ENCODE measurements at places on chromosomes 2 and 18.

DNA sequence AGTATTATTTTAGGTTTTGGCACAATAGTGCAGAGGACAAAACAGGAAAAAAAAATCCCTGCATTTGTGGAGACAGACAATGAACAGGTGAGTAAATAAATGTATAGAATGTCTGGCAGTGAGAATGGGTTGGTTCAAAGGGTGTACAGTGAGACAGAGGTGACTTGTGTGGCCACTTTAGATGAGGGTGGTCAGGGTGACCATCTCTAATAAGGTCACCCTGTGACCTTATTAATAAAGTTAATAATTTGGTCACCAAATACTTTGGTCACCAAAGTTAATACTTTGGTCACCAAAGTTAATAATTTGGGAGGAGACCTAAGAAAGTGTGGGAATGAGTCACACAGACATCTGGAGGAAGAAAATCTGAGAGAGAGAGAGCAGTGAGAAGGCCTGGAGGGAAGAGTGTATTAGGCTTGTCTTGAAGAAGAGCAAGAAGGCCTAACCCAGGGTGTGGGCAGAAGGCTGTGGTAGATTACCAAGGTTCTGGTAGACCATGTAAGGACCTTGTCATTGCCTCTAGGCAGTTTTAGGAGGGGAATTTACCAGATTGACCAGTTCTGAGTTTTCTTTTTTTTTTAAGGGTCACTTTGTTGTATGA is 1368.4 kb upstream of the CELF4 start:
- DNase-seq, result no peak

DNA sequence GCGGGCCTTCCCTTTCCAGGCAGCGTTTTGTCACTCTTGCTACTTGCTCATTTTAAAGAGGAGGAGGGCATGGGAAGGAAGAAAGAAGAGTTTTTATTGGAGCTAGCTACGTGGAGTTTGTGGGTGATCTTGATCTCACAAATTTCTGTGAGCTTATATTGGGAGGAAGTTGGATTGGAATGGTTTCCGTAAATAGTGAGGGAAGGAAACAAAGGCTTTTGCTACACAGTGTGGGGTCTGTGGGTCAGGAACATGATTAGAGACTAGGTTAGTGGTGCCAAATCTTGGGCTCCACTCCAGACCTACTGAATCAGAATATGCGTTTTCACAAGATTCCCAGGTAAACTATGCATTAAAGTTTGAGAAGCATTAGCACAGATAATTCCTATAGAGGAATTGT is 8.1 kb downstream of the RALB start:
- DNase-seq, result no peak

- DNase-seq, result no peak
These were observed 323.2 kb upstream of the MEX3C start for GRCh38 chr18:51520676-51521180.

DNA sequence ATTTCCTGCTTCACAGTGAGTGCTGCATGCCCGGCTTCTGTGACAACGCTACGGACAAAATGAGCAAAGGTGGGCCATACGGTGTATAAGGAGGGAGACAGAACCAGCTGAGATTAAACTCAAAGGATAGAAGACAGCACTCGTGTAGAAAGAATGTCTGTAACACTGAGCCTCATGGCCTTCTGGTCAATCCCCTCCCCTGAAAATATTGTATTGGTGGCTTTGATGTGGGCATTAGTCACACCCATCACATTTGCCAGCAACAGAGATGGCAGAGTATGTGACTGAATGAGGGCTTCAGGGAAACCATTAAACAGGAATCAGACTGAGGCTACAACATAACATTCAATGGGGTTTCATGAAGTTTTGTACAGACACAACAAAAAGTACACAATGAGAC is 287.8 kb upstream of the CCDC68 start:
- no peak for DNase-seq

DNA sequence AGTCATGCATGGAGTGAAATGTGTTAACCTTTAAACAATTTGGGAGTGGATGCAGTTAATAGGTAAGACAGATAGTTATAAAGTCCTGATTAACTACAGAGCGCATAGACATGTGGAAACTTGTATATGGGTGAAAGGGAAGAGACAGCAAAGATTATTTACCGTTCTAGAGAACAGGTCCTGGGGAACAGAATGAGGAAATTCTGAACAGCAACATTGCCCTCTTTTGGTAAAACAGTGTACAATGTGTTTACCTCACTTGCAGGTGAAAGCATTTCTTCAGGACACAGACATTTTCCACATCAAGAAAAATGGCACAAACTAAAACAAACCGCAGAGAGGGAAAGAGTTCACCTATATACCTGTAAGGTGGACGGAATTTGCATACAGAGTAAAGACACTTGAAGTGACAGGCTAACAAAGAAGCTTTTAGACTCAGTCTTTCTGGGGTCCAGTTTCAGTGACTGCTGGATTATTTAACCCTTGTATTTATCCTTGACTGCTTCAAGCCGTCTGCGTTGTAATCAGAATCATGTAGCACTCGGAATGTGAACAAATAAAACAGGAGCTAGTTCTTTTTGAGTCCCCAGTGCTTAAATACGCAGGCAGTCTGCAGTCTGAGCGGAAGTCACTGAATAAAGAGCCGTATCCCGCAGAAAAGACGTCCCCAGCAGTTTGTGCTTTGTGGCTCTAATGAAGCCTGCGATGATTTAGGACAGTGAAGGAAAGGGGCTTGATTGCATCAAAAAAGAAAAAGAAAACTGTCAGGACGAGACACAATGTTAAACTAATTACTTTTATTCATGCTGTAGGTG is 364.8 kb upstream of the GALNT5 start:
- DNase-seq, result peak; percentile 4

DNA sequence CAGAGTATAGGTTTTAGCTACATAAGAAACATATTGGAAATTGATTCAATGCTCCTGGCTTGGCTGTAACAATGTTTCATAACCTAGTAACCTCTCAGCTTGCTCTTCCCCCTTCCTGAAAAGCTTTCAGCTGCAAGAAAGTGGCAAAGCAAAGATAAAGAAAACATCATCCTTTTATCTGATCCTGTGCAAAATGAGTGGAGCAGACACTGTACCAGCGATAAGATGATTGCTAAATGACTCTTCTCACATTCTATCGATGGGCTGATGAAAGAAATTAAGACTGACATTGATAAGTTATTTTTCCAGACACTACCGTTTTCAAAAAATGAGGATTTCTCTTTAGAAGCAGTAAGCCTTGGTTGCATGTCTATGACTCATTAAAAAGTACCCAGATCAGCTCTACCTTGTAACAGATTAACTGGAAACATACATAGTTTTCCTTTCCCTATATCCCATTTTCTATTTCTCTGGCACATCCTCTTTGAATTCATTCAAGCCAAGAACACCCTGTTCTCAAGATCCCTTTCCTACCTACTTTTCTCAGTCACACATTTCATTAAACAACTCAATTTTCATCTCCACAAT is 87.1 kb upstream of the LYPD1 start:
- DNase-seq, result no peak
